Esophagus squamous epithelium (tissue), 5 donors: ENCODE measurements at places on chromosomes 3 and 15.

DNA sequence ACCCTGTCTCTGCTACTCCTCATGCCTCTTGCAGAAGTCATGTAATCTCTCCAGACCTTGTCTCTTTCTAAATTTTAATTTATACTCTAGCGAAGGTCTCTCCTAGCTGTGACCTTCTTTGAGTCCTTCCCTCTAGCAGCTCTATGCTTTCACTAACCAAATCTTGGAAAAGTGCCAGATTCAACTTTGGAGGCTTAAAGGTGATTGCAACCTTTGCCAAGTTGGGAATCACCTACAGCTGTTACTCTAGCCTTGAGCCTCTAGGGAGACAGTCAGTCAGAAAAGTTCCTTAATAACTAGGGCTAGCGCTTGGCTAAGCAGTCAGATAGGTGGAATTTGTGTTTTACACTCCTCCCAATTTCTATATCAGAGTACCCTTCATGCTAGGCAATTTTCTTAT is 46.1 kb upstream of the ABI3BP start:
- DNase-seq = no peak

- DNase-seq = no peak
Observed at GRCh38 chr3:52537165-52537620, 788 bp downstream of the UQCC5 start.

GRCh38 chr3:172142051-172142863 is 102.9 kb downstream of the FNDC3B start:
- DNase-seq = no peak

- DNase-seq = no peak
Observed at GRCh38 chr15:63059573-63060216, 17.1 kb downstream of the TPM1 start.

- DNase-seq = no peak
Observed at GRCh38 chr3:72261566-72262564, 476.9 kb upstream of the PROK2 start.
